Sigmoid colon (tissue), 7 donors: ENCODE measurements at places on chromosomes 4 and X. TPM values are rescaled to one million over a fixed set of nuclear protein-coding genes. Genes with fewer than 3 reads are reported as not detected.
A peak's percentile ranks its signal among the peaks of the same experiment; 100 is the strongest.

GRCh38 chr4:64784125-64784524 lies 374.9 kb upstream of the TECRL start:
- no peaks in the 10 kb centered on the region for H3K36me3 ChIP-seq
- no peak overlapping the region for H3K27ac ChIP-seq
- no peaks in the 10 kb centered on the region for H3K4me1 ChIP-seq
- DNase-seq = no peak
- no peak overlapping the region for H3K4me3 ChIP-seq
- H3K27me3 ChIP-seq = no peaks in the 10 kb centered on the region

DNA sequence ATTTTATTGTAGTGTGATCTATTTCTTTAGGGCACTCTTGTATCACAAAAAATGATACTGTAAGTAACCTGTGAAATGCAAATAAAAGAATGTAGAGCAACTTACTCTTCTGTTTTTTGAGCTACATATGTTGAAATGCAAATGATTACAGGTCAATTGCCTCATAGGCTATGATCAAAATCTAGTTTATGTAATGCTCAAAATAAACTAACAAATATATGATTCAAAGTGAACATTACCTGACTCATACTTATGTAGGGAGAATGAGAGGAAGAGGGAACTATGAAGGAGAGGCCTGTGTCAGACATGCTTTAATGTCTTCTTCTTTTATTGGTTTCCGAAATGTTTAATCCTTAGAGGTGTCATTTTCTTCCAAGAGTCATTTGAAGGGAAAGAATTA lies 5.0 kb upstream of the RPS6KA3 start:
- H3K36me3 ChIP-seq = no peaks in the 10 kb centered on the region
- no peak for DNase-seq
- H3K27me3 ChIP-seq = no peaks in the 10 kb centered on the region

DNA sequence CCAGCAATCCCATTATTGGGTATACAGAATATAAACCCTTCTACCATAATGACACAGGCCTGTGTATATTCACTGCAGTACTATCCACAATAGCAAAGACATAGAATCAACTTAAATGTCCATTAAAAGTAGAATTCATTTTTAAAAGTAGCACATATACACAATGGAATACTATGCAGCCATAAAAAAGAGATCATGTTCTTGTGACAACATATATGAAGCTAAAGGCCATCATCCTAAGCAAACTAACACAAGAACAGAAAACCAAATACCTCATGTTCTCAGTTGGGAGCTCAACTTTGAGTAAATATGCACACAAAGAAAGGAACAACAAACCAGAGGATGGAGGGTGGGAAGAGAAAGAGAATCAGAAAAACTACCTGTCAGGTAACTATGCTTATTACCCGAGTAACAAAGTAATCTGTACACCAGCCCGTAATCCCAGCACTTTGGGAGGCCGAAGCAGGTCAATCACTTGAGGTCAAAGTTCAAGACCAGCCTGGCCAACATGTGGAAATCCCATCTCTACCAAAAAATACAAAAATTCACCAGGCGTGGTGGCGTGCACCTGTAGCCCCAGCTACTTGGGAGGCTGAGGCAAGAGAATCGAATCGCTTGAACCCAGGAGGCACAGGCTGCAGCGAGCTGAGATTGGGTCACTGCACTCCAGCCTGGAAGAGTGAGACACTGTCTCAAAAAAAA lies 22.8 kb downstream of the DHX15 start:
- H3K4me1 ChIP-seq = peaks cover 59% of the 10 kb centered on the region
- H3K36me3 ChIP-seq = peaks cover 8% of the 10 kb centered on the region
- H3K27ac ChIP-seq = no peak overlapping the region

DNA sequence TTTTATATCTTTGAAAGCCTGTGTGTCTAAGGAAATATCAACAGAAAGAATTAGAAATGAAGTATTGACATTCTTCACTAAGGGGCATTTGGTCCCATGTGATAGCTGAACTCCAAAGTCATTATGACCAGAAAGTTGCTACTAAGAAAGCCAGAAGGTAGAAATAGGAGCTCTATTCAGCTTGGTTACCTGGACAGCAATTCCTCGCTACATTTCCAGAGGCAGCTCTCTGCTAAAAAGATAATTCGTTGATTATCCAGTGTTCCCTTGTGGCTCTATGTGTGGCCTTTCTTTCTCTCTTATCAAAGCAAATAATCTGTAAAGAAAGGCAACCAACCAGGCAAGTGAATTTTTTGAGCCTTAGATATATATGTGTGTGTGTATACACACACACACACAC lies 341.3 kb downstream of the ADGRL3 start:
- no peaks in the 10 kb centered on the region for H3K36me3 ChIP-seq
- H3K4me1 ChIP-seq = no peaks in the 10 kb centered on the region
- H3K27me3 ChIP-seq = no peaks in the 10 kb centered on the region

GRCh38 chr4:106201373-106201772 lies 114.6 kb downstream of the TBCK start:
- DNase-seq = no peak
- no peaks in the 10 kb centered on the region for H3K27me3 ChIP-seq
- H3K4me1 ChIP-seq = no peaks in the 10 kb centered on the region
- no peak overlapping the region for H3K27ac ChIP-seq
- H3K36me3 ChIP-seq = no peaks in the 10 kb centered on the region
- H3K4me3 ChIP-seq = no peak overlapping the region

GRCh38 chr4:3241898-3242524 lies 6.9 kb upstream of the MSANTD1 start:
- H3K27ac ChIP-seq = no peak overlapping the region
- no peak overlapping the region for H3K4me3 ChIP-seq
- DNase-seq = peak; percentile 82
- no peaks in the 10 kb centered on the region for H3K27me3 ChIP-seq

GRCh38 chrX:68598841-68599240 lies 48.6 kb upstream of the STARD8 start:
- H3K36me3 ChIP-seq = no peaks in the 10 kb centered on the region
- H3K4me1 ChIP-seq = no peaks in the 10 kb centered on the region
- no peak for DNase-seq
- no peak overlapping the region for H3K27ac ChIP-seq

DNA sequence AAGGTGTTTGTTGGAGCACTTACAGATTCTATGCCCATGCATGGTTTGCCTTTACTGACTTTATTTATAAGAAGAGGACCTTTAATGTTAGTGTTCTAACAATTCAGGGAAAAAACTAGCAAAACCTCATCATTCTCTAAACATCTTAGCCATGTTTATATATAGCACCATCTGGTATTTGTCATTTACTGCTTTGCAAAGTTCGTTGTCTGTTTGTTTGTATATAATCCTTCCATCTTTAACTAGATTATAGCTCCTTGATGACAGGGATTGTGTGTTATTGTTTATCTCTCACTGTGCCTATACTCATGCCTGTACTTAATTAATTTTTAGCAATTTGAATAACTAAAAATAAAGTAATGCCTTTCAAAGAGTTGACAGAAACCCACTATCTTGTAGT lies 170.6 kb upstream of the PACRGL start:
- no peaks in the 10 kb centered on the region for H3K4me1 ChIP-seq
- peaks cover 17% of the 10 kb centered on the region for H3K36me3 ChIP-seq
- no peak overlapping the region for H3K27ac ChIP-seq
- no peaks in the 10 kb centered on the region for H3K27me3 ChIP-seq

DNA sequence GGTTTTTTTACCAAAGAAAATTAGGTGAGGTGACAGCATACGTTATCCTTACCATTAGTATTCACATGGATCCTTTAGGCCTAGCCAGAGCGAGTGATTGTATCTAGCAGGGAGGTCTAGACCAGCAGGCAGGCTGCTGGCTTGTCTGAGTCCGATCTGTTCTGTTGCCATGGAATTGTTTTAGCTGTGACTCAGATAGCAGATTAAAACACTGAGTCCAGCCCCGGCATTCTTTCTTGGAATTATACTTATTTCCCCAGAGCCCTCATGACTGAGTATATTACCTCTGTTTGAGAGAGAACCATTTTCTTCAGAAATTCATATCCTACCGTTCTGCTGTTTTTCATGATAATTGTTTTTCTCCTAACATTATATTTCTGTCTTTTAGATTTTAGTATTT lies 37.4 kb downstream of the OCRL start:
- no peak overlapping the region for H3K4me3 ChIP-seq
- H3K36me3 ChIP-seq = peaks cover 4% of the 10 kb centered on the region
- H3K27ac ChIP-seq = no peak overlapping the region

DNA sequence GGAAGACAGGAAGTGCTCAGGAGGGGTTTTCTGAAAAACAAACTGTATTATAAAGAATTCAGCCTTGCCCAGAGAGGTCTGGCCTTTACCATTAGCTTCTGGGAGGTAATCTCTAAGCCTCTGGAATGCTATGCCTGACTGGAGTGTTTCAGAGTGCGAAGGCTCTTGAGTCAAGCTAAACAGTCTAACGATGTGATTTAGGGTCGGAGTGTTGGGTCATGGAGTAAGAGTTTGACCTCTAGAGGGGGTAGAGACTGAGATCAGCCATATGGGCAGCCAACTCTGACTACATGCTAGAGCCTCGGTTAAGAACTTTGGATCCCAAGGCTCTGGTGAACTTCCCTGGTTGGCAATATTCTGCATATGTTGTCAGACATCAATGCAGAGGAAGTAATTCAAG lies 15.0 kb downstream of the BOD1L1 start:
- H3K36me3 ChIP-seq = peaks cover 88% of the 10 kb centered on the region
- peaks cover 26% of the 10 kb centered on the region for H3K4me1 ChIP-seq
- no peaks in the 10 kb centered on the region for H3K27me3 ChIP-seq
- H3K27ac ChIP-seq = no peak overlapping the region
- DNase-seq = no peak

The IGFBP7 gene
- total RNA-seq = 780 TPM

The PLXNB3 gene
- total RNA-seq = 9.2 TPM

The ETDA gene
- not detected for total RNA-seq

The TGIF2LX gene
- not detected for total RNA-seq

The BANK1 gene
- 0.81 TPM for total RNA-seq
